Aorta (tissue), 5 donors: ENCODE measurements at places on chromosomes 11 and 22.

DNA sequence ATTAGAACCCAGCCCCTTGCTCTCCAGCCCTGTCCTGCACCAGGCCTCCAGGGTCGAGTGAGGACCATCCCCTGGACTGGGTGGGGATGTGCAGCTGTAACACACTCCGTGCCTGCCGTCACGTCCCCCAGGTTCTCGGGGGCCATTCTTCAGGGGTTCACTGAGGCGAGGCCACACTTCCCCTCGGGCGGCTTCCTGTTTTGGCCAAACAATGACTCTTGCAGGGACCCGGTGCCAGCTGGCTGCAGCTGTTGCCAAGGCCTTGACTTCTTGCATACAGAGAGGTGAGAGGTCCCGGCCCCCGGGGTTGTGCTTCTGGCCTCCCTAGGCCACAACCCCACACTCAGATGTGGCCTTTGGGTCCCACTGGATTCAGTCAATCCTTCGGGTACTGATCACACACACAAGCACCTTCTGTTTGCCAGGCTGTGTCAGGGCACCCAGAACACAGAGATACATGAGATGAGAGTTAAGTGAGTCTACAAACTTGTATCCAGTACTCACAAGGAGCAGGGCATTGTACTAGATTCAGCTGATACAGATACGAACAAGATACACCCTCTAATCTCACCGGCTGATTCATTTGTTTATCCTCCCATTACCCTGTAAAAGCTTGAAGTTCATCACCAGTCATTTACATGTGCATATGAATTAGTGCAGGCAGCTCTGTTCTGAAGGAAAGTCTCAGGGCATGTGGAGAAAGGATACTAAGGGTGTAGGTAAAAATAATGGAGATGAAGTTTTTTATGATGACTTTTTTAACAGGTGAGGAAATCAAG lies 32.9 kb downstream of the LRRC32 start:
- peak; percentile 86 for DNase-seq

DNA sequence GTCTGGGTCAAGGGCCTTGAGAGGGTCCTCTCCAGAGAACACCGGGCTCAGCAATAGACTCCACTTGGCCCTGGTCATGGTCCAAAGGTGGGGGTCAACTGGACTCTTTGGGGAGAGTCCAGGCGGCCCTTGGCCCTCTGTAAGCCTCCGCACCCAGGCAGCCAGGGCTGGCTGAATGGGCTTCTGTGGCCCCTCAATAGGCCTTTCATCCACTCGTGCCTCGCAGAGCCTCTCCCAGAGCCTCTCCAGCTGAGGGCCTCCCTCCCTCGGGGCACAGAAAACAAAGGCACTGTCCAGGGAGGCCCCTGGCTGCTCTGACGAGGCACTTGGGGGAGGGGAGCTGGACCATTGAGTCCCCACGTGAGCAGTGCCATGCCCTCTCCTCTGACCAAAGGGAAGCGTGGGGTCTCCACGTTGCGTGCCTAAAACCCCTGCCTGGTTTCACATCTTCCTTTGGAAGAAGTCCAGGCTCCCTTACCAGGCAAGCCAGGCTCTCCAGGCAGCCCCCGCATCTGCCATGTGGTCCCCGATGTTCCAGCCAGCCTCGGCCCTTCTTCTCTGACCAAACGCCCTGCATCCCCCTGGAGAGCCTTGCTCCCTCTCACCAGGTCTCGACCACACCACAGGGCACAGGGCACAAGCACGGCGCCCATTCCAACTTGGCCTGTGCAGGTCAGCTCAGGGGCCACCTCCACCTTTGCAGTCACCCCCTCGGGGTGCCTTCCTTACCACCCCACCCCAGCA lies 15.5 kb downstream of the KIAA0930 start:
- no peak for DNase-seq

- no peak for DNase-seq
Observed at GRCh38 chr11:86355256-86355655, 19.4 kb upstream of the CCDC81 start.

DNA sequence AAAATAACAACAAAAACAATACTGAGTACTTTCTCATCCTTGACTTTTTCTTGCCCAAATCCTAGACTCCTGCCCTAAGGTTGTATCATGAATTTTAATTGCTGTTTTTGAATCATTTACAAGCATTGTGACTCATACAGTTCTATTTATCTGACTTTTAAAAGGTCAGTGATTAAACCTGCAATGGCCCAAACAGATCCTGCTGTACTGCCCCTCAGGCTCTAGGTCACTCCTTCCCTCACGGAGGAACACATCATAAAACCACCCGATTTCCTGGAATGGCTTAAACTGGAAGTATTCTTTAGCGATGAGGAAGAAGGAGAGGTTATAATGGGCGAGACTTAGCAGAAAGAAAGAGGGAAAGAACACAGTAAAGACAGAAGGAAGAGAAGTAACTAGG lies 12.3 kb downstream of the ARFGAP3 start:
- DNase-seq = no peak

DNA sequence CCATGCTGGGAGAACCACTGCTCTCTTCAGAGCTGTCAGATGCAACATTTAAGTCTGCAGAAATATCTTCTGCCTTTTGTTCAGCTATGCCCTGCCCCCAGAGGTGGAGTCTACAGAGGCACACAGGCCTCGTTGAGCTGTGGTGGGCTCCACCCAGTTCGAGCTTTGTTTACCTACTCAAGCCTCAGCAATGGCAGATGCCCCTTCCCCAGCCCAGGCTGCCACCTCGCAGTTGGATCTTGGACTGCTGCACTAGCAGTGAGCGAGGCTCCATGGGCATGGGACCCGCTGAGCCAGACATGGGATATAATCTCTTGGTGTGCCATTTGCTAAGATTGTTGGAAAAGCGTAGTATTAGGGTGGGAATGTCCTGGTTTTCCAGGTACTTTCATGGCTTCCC lies 229.1 kb upstream of the C11orf87 start:
- peak; percentile 65 for DNase-seq

DNA sequence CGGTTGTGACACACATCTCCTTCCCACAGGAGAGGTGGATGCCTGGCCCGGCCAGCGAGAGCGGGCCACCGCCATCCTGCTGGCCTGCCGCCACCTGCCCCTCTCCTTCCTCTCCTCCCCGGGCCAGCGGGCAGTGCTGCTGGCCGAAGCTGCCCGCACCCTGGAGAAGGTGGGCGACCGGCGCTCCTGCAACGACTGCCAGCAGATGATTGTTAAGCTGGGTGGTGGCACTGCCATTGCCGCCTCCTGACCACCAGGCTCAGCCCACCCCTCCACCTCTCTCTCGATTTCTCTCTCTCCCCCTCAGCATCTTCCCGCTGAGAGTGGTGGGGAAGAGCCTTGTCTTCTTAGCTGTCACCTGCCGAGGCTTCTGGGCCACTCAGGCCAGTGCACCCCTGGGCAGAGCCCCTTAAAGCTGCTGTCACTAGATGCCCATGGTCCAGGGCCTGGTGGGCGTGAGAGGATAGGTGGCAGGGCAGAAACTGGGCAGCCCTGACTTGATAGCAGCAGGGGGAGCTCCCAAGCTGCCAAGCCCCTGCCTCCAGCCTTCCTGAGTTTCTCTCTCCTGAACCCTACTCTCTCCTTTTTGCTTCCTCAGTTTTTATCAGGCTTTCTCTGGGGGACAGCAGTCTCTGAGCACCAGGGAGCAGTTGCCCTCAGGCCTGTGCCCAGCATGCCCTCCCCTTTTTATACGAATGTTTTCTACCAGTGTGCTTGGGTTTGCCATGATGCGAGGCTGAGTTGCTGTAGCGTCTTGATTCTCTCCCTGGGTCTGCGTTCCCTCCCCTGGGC lies 9.3 kb downstream of the SHISA8 start:
- DNase-seq = no peak

DNA sequence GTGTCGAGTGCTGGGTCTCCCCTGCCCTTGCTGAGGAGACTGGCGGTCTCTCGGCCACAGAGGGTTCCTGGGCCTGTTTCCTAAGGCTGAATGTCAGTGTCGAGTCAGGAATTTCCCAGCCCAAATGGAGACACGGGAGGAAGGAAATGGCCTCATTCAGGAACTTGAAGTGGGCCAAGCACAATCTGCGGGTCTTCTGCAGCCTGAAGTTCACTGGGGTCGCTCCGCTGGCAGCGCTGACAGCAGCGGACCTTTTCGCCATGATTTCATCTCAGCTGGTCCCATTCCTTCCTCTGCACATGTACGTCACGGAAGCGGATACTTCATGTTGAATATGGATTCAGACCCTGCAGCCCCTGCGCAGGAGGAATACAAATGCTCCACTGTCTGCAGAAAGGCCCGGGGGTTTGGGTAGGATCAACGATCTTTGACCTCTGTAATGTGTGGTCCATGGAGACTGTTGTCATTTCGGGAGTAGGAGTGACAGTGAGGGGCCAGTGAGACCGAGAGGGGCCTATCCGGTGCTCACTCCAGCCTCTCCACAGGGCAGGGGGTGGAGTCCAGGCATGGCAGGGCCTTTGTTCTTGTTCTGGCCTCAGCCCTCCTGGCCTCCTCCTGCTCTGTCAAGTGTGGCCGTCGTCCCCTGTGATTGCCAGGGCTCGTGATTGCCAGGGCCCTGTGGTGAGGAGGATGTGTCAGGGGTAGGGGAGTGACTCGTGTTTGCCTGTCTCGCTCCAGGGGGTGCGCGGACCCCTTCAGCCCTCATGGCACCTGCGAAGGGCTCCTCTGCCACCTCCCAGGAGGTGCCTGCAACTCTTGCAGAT lies 402.3 kb downstream of the TBC1D22A start:
- DNase-seq = peak; percentile 37

DNA sequence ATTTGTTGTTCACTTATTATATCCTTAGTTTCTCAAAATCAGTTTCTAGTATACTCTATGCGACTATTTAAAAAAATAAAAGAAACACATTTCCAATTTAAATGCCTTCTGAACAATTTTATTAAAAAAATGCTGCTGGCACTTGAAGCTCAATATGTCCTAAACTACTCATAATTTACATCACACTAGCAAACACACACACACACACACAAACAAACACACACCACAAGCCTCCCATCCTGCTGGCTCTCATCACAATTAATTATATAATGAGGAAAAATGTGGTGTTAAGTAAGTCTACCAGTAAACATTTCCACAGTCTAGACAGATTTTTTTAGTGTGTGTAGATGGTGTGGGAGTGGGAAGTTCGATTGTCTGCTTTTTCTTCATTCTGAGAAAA lies 350.3 kb downstream of the AASDHPPT start:
- DNase-seq = no peak

GRCh38 chr11:67099831-67100324 lies 19.2 kb upstream of the KDM2A start:
- peak; percentile 30 for DNase-seq

DNA sequence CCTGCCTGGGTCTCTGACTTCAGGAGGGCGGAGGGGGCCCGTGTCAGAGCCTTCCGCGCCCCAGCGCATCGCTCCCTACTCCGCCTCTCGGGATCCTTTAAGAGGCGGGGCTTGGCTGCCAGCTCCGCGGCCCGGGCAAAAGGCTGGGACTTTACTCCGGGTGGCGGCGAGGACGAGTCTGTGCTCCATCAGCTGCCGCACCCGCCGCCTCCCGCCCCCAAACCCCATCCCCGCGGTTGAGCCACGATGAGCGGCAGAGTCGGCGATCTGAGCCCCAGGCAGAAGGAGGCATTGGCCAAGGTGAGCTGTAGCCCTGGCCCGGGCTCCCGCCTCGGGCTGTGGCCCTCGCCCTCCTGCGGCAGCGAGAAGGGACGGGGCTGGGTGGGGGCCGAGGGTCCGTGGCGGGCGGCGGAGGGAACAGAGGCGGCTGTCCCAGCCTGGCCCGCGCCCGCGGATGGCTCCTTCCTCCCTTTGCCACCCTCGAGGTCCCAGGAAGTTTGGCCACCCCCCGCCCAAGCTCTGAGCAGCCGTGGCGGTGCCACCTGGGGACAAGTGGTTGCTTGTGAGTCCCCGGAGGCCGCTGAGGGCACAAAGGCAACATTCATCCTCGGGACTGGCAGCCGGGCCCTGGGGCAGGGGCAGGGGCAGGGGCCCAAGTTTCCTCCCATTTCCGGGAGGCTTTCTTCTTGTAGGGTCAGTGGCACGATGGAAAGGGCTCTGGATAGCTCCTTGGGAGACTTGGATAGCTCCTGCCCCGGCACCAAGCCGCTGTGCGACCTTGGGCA lies at the start of gene SEC14L2:
Gene SEC14L2, plus strand, starts transcription at position 148 of the 785 bp plus-strand sequence. Its CDS starts 99 bp downstream, at position 247.
- DNase-seq = peak; percentile 83
